Kidney epithelial cell (primary cell): ENCODE measurements at places on chromosomes 16 and 17.

DNA sequence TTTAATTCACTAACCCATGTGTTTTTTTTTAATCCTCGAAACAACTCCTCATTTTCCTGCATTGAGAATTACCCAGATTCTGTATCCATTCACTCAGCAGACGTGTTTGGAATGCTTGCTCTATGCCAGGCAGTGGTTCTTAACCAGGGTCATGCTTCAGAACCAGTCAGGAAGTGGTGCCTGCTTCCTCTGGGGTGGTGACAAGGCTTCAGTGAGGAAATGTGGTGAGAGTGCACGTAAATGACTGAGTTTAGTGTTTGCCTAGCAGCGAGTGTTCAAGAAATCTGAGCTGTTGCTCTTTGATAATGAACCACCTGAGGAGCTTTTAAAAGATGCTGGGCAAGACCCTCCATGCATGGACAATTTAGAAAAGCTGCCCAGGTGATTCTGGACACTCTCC is 9.9 kb downstream of the ZFP90 start:
- DNase-seq: no peak

DNA sequence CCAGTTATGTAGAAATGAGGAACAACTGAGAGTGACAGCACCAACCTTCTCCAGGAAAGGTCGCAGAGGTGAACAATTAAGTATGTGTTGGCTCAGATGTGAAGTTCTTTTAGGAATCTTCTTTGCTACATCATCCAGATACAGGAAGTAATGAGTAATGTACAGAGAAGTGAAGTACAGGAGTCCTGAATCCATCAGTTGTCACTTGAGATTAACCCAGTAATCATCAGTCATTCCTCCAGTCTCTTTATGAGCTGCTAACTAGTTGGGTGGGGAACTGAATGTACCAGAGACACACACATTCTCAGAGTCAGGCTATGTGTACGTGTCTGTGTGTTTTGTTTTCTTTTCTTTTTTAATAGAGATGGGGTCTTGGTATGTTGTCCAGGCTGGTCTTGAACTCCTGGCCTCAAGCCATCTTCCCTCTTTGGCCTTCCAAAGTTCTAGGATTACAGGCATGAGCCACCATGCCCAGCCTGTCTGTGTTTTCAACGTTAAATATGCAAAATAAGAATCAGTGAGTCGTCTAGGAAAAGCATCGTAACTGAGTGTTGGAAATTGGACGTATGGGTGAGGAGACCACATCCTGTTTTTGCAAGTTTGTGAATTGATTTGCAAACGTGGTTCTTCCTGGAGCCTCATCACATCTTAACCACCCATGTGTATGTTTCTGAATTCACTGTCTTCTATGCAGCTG is 19.9 kb downstream of the ZNF200 start:
- no peak for DNase-seq

DNA sequence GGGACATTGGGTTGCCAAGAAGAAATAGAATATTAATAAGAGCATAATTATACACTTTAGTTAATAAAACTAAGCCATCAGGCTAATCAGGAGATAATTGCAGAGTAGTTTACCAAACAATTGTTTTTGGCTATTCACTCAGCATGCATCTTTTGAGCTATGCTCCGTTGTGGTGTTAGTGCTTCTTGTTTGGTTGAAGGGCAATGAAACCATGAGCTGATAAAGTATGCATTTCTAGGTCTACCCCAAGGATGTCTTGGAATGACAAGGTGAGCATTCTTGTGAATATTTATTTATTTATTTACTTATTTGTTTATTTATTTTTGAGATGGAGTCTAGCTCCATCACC is 6.4 kb downstream of the HLF start:
- no peak for DNase-seq

GRCh38 chr16:35150805-35151312 is 1691.4 kb downstream of the TP53TG3F start:
- DNase-seq: no peak

GRCh38 chr17:41824086-41824485 is 11.3 kb downstream of the FKBP10 start:
- DNase-seq: no peak

DNA sequence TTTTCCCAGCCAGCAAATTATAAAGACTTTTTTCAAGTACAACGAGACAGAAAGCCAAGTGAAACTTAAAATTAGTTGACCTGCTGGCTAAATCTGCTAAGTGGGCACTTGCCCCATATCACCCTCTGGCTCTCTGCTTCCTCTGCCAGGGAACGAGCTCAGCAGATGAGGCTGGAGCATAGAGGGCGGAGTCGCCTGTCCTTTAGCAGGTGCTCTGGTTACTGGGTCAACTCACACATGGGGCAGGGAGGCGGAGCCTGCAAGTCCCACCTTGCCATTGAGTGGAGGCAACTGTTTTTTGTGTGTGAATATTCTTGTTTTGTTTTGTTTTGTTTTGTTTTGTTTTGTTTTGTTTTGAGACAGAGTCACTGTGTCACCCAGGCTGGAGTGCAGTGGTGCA is 62.5 kb downstream of the EMP2 start:
- no peak for DNase-seq

DNA sequence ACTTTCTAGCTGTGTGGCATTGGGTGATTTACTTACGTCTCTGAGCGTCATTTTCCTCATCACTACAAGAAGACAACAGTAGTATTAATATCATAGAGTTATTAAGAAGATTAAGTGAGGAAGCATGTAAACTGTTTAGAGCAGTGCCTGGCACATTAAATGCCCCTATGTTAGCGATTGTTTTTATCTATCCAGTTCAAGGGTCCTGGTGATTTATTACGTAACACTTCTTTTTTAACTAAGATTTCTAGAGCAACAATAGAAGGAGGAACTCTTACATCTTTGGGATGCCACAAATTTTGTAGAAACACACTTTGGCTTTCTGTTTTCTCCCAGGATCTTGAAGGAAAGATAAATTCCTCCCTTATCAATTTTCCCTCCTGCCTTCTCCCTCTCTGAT is 3.3 kb upstream of the GAS7 start:
- DNase-seq: no peak

DNA sequence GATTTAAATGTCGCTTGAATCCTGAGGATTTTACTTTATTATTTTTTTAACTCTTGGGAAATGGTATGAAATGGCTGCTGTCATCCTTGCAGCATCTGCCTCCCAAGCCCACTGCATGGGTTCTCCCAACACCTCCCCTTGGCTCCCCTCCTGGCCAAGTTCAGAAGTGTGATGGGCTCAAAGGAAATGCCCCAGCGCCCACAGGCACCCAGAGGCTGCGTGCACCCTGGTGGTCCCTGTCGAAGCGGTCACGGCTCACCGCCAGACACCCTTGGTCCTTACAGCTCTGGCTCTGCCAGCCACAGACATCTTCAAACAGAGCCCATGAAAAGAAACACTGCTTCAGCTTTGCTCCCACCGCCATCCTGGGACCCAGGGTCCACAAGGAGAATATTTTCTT is 334.7 kb downstream of the SOX9 start:
- DNase-seq: no peak

GRCh38 chr17:61294286-61294685 is 105.4 kb upstream of the TBX2 start:
- DNase-seq: no peak

DNA sequence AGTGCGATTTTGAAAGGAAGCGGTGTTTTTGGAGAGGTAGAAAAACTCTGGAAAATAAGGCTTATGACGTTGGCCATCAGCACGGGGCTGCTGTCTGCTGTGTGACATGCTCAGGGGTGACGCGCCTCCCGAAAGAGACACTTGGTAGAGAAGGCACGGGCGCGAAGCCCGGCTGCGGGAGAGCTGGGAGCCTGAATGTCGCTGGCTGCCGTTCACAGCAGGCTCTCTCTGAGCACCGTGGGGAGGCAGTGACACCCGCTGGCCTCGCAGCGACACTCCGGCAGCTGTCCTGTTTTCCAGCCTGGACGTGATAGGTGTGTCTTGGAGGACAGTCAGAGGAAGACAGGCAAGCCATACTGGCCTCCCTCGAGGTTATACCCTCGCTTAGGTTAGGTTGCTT is 759.1 kb upstream of the RBFOX1 start:
- no peak for DNase-seq

- DNase-seq: no peak
Measured at GRCh38 chr16:11007714-11008280, 63.4 kb downstream of the CLEC16A start.
